ENCODE measurements at places on chromosomes 3 and 15.

GRCh38 chr3:134911586-134912548 lies 116.8 kb downstream of the EPHB1 start:
- no peak for DNase-seq

- DNase-seq, result no peak
Observed at GRCh38 chr3:62028236-62028635, 345.1 kb downstream of the FEZF2 start.

DNA sequence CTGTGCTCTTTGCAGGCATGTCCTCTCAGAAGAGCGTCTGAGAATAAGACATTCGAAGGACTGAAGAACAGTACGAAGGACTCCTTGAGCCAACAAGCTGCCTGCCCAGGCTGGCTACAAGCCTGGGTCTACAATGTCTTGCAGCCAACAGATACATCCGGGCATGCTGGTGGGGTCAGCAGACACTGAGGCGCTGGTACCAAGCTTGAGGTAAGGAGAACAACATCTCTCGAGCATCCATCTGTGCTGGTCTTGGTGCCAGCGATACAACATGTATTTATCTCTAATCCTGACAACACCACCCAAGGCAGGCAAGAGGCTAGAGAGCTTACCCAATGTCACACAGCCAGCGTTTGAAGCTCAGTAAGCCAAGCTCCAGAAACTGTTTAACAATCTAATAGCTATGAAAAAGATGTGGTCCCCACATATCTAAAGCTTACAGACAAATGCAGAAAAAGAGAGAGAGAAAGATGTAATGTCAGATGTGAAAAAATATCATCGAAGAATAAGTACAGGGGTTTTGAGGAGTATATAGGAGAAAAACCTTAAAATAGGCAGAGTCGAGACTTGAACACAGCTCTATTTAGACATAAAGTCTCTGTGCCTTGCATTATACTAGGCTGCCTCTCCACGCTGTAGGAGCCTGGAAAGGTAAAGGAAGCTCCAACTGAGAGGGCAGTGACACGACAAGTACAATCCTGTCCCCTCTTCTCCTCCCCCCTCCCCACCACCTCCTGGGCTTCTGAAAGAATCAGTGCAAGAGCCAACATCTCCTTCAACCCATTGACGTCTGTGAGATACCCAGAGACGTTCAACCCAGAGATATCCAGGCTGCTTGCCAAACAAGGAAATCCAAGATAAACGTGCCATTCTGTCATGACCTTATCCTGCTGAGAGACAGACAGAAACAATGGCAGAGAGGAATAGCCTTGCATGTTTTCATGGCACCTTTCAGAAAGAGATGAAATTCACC lies 39.4 kb downstream of the WWTR1 start:
- DNase-seq, result no peak

DNA sequence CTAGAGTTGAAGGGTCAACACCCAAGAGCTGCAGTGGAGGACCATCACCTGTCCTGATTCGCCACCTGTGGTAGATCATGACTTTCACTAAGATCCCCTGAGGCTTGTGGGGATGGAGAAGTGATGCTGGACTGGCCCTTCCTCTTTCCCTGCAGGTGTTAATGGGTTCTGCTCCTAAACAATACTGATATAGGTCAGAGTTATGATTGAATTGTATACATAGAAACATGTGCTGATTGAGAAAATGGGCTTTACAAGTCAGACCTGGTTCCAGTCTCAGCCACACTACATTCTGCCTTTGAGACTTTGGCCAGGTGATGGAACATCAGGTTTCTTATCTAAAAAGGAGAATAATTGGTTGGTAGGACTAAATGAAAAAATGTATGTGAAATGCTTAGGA lies 418.9 kb upstream of the TPRG1 start:
- DNase-seq, result no peak

GRCh38 chr3:64216274-64217147 lies 8.8 kb downstream of the PRICKLE2 start:
- no peak for DNase-seq

DNA sequence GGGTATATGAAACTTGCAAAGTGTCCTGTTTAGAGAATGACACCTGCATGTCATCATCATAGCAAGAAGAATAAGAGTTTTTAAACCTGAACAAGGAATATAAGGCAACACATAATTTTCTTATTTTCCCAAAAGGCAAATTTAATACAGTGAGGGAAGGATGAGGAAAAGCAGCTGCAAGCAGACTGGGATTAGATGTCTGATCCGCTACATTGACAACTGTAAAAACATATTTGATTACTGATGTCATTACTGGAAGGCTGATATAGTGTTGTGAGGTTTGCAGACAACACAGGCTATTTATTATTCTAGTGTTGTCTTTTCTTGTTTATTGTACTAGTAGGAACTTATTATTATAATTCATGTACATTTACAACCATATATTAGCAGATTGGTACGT lies 528.7 kb downstream of the ZIC1 start:
- no peak for DNase-seq

GRCh38 chr3:128487538-128487812 lies 5.5 kb downstream of the GATA2 start:
- DNase-seq, result no peak

DNA sequence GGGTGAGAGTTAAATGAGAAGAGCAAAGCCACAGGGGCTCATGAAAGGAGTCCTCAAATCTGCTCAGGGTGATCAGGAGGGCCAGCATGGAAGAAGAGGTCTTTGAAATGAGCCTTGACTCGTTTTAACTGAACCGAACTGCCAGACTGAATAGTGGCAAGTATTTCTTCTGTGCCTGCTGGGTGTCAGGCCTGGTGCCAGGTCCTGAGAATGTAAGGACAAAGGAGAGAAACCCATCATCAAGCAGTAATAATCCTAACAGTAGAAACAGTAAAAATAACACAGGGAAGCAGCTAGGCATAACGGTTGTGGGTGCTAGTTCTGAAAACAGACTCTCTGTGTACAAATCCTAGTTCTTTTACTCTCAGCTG lies 40.4 kb upstream of the SMAD3 start:
- no peak for DNase-seq

DNA sequence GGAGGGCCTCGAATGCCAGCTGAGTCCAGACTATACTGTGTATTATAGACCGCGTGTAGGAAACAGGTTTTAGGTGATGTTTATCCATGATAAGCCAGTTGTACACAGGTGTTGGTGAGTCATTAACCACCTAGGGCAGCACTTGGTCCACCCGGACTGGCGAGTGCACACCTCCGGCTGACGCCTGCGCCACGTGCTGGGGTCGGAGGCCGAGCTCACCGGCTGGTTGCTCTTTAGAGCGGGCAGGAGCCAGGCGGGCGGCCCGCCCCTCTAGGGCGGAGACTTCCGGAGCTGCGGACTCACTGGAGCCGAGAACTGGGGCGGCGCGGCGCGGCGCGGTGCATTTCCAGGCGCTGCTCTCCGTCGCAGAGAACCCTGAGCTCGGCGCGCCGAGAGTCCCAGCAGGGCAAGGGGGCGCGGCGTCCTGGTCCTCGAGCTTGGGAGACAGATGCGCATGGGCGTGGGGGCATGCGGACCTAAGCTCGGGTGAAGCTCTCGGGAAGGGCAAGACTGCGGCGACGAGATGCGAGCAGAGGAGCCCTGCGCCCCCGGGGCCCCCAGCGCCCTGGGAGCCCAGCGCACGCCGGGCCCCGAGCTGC lies at the start of gene ESYT3:
TSS of gene ESYT3 (plus strand) at position 341 of the 599 bp plus-strand sequence. CDS start at position 524, 183 bp downstream.
- peak; percentile 78 for DNase-seq

DNA sequence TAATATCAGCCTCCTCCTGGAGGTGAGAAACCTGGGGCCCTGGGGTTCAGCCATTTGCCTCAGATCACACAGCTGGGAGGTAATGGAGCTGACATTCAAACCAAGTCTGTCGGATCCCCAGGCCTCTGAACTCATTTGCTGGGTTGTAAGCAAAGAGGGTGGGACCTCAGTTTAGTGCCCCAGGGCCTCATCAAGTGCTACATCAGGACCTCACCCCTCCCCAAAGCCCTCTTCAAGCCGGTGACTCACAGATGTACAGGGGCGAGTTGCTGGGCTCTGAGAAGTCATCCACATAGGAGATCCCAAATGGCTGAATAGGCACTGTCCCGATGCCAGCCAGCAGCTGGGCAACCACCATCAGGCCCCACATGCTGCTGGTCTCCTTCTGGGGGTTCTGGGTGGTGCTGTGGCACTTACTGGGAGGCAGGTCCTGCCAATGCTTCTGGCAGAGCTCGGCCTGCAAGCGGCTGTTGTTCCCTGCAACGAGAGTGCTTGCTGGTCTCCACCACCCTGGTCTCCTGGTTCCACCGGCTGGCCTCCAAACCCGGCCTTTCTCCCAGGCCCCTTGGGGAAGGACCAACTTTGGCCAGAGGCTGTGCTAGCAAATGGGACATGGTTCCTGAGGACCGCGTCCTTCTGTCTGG lies 59.2 kb upstream of the RAB6B start:
- DNase-seq, result no peak

- no peak for DNase-seq
Observed at GRCh38 chr3:17738219-17738618, 4.2 kb downstream of the TBC1D5 start.

DNA sequence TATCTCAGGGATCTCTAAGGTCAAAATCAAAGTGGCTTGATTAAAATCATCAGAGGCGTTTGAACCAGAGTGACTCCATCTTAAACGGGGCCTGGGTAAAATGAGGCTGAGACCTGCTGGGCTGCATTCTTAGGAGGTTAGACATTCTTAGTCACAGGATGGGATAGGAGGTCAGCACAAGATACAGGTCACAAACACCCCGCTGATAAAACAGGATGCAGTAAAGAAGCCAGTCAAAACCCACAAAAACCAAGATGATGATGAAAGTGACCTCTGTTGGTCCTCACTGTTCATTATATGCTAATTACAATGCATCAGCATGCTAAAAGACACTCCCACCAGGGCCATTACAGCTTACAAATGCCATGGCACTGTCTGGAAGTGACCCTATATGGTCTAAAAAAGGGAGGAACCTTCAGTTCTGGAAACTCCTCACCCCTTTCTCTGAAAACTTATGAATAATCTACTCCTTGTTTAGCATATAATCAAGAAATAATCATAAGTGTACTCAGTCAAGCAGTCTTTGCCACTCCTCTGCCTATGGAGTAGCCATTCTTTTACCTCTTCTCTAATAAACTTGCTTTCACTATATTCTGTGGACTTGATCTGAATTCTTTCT lies 143.3 kb upstream of the SLCO3A1 start:
- no peak for DNase-seq

DNA sequence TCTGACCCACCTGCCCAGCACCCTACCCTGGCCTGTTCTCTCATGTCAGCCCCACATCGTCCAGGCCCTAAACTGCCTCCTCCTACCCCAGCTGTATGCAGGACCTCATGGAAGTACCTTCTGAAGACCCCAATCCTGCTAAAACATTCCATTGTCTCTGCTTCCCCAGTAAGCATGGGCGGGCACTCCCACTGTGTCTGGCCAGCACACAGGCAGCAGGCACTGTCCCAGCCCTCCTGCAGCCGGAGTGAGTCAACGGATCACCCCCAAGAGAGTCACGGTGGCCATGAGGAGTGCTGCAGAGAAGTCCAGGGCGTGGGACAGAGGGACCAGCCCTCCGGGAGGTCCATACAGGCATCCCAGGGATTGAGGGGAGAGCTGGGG lies 36.4 kb upstream of the SLCO2A1 start:
- peak; percentile 1 for DNase-seq

DNA sequence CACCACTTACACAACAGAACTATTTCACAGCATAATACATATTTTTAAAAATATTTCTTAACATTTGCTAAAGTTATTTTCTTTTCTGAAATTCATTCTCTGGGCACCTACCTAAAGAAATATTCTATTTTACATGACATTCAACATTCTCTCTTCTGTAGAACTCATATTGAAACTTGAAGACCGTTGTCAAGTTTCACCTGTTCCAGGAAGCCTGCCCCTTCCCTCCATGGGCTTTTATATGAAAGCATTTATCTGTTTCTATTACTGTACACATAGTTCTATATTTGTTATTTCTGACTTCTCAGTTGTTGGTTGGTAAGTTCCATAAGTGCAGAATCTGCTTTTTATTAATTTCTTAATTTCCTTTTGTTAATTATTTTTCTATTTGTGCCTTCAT lies 204.3 kb upstream of the ALCAM start:
- no peak for DNase-seq

GRCh38 chr3:31934866-31935265 lies 46.2 kb downstream of the OSBPL10 start:
- no peak for DNase-seq

DNA sequence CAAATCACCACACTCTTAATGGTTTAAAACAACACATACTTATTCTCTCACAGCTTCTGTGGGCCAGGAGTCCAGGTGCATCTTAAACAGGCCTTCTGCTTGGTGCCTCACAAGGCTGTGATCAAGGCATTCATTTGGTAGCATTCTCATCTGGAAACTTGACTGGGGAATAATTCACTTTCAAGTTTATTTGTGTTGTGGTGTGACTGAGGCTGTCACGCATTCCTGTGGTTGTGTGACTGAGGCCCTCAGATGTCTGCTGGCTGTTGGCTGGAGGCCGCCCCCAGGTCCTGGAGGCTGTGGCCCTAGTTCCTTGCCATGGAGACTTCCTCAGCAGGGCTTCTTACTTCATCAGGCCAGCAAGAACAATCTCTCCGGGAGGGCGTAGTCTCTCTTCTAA lies 16.9 kb upstream of the FAM3D start:
- DNase-seq, result no peak

DNA sequence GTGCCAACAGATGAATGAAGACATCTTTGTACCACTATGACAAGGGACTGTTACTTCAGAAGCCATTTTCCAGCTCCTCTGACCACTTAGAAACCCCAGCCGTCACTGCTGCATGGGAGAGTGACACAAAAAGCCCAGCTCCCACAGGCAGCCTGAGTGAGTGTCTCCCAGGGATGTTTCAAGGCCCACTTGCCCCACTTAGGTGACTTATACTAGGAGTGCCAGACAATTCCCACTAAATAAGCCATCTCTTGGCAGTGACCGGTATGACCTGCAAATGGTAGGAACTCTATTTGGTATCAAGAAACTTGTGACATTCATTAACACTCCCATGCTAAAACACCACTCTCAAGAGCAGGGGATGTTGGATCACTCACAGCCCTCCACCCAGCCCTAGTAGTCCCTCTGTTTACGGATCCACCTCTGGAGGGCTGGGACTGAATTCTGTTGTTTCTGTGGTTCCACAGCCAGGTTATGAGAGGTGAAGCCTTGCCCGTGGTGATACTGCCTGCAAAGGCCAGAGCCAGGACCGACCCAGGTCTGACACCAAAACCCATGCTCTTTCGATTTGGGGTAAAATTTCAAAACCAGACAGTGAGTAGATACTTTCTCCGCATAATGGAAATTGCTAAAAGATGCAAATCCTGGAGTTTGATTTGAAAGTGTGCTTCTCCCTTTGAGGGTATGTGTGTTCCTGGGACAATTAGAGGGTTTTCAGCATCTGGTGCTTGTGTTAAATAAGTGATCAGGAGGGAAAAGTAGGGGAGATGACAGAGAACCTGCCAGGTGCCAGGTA lies 14.5 kb downstream of the RBP1 start:
- no peak for DNase-seq

DNA sequence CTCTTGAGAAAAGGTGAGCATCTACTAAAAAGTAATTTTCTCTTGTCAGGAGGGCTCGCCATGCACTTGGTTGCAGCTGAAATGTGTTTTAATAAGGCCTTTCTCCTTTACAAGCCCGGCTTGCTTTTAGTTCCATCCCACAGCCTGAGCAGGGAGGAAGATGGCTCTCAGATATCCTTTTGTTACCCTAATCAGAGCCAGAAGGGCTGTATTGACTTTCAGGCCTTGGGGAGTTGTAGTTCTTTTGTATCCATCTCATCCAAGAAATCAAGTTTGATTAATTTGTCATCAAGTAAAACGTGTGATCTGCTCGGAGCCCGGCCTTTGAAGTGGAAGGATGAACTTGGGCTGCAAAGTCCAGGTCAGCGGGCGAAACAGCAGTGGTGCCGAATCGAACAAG lies 52.9 kb downstream of the EIF4E3 start:
- DNase-seq, result no peak

All from activated CD8-positive, alpha-beta T cell treated with anti-CD3 and anti-CD28 coated beads, Interleukin-2, amount 10 ng/mL, durations not matched to agents 7 days and 5 days (primary cell).